ENCODE measurements at places on chromosomes 6 and 20.

- peak; percentile 45 for DNase-seq
Measured at GRCh38 chr20:12012241-12013222, 94.8 kb downstream of the BTBD3 start.

DNA sequence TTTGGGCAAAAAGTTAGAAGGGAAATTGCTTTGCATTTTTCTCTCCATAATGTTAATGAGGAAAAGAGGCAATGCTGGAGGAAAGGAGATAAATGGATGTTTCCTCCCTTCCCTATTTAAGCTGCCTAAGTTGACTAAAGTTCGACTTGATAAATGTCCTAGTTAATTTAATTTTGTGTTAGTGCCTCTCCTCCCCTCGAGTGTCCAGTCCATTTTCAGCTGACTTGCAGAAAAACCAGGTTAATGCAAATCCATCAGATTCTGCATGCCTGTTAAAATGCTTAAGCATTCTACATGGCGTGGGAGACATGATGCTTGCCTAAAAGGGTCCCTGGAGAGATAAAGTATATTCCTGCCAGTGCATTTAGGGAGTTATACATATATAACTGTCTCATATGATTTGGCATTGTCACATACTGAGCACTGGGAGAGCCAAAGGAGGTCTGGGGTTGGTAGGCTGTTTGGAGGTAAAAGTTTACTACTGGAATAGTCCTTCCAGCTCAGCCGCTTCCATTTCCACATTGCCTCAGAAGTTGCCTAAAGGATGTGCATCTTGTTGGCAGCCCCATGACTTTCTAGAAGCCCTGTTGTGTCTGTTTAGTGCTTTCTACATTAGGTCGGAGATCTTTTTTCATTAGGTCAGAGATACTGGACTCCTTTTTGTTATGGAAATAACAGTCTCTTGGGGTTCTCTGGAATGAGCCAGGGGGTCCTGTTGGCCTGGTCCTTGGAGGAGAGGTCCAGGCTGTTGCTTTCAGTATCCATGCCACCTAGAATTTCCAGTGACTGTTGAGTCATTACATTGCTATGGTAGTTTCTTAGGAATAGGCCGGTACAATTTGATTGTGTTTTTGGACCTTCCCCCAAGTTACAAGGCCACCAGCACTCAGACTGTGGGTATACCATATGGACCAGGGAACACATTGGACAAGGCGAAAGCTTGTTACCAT, 30.4 kb downstream of the JARID2 start:
- no peak for DNase-seq

- peak; percentile 66 for DNase-seq
Measured at GRCh38 chr6:41306187-41306854, 19.8 kb upstream of the TREM1 start.

GRCh38 chr20:2301164-2301622, 5.4 kb downstream of the TGM3 start:
- no peak for DNase-seq

DNA sequence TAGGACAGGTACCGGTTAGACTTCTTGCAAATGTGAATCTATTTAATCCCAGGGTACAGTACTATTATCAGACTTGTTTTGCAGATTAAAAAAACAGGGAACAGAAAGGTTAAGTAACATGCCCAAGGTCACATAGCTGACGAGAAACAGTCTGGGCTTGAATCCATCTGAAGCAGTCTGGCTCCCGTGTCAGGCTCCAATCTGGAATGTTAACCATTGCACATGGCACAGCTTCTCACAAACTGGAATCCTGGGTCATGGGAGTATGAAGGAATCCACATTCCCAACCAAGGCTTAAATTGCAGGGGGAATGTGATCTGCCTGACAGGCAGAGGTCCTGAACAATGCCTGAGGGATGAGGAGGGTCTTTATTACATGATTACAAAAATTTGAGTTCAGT, 187.5 kb upstream of the SPTLC3 start:
- no peak for DNase-seq

DNA sequence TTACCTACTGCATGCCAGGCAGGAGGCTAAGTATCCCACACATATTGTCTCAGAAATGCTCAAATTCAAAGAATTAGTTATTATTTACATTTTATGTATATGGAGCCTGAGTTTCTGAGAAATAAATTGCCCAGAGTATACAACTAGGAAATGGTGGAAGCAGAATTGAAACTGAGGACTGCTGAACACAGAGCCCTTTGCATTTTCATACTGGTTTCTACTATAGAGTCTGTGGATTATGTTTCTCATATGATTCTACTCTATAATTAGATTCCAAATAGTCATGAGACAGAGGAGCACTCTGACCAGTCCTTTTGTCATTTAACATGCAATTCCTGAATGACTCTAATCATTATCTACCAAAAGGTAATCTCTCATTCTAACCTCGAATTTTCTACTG, 254.3 kb downstream of the LMBRD1 start:
- DNase-seq = no peak

- no peak for DNase-seq
Measured at GRCh38 chr6:108165714-108166663, at the start of gene NR2E1. Gene NR2E1, plus strand, starts transcription at chr6:108166022. Its CDS starts 744 bp downstream, at chr6:108166766.

DNA sequence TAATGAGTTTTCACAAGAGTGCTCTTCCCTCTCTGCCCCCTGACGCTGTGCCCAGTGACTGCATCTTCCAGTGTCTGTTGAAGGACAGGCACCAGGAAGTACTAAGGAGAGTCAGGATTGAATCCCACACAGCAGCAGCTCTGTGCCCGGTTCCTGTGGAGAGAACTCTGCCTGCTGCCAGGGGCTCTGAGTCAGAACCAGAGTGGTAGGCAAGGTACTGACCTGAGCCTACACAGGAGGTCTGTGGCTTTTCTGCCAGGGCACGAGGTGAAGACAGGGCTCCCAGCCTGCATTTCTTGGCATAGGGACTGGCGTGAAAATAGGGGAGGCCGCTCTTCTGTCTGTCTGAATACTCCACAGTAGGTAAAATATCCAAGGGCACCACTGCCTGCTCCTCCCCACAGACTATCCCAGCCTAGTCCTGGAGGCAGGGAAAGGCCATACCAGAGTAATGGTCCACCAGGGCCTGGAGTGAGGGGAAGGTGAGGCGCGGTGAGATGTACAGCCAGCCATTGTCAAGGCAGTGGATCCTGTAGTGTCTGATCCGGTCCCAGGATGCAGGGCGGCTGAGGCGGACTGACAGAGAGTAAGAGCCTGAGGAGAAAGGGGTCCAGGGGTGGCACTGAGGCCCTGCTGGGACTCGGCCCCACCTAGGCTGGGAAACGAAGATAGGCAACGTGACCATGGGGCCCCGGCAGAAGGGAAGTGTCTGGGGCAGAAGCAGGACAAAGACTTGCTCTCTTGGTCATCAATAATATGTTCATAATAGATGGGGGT, 9.4 kb downstream of the RAB5IF start:
- DNase-seq = no peak

DNA sequence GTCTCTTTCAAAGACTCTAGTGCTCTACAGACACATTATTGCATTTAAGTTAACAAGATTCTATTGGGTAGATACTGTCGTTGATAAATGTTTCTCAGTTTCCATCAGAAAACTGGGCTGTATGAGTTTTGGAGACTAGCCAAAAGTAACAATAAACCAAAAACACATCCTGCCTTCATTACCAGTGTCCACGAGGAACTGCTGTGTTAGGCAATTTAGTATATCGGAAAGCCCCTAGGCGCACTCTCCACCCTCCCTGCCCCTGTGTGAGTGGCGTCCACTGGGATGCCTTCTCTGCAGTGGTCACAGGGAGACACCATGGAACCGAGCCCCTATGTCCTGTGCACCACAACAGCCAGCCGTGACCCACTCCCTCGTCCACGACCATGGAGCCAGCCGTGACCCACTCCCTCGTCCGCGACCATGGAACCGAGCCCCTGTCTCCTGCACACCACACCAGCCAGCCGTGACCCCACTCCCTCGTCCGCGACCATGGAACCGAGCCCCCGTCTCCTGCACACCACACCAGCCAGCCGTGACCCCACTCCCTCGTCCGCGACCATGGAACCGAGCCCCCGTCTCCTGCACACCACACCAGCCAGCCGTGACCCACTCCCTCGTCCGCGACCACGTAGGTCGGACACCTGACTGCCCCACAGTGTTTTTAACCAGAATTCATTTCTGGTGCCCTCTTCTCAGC, 35.3 kb downstream of the DLL1 start:
- no peak for DNase-seq

DNA sequence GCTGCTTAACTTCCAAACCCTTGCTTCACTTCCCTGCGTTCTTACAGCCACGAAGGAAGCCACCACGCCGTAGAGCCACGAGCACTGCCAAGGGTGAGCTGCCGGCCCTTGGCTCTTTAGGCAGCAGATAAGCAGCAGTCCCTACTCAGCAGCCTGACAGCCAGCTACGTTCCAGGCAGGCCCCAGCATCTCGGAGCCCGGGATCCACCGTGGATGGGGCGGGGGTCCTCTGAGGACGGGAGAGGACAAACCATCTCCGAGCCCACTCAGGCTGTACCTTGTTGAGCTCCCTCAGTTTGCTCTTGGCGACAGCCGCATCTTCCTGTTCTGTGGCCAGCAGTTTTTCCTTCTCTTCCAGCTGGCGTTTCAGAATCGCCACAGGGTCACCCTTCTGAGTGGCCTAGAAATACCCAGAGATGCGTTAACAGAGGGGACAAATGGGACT, 40.5 kb downstream of the RRBP1 start:
- DNase-seq = no peak

GRCh38 chr6:3965071-3965718, 113.7 kb downstream of the FAM217A start:
- DNase-seq = no peak

DNA sequence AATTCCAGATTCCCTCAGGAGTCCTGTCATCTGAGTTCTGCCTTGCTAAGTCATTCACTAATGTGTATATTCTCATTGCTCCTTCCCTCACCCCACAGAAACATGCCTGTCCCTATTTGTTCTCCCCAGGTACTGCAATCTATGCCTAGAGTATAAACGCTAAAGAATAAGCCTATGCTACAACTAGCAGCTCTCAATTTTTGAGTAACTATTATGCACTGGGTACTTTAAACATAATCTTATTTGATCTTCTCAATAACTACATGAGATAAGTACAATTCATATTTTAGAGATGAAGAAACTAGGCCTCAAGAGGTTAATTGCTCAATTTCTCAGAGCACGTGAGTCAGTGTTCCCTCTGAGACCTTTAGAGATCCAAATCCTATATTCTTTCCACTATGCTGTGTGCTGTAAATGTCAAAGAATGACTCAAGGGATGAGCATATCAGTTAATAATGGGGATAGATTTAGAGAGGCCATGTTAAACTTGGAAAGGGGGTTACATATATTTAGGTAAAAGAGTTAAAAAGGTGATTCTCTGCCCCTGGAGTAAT, 423.8 kb upstream of the ADGRB3 start:
- DNase-seq = no peak

DNA sequence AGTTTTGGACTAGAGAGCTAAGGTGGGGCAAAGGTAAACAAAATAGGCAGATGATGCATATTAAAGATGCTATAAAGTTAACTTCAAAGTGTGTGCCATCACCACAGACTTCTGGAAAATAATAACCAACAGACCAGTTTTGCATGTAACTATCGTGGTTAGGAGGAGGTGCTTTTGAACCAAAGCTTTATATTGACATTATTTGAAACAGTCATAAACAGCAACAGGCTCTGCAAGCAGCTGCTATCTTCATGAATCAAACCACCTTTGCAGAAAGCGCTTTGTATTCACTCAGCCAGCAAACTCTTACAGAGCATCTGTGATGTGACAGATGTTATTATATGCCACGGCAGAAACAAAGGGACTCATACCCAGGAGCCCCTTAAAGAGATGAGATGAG, 81.9 kb downstream of the CRYBG1 start:
- DNase-seq = no peak

- peak; percentile 34 for DNase-seq
Measured at GRCh38 chr20:62838128-62838891, 21.5 kb downstream of the COL9A3 start.

DNA sequence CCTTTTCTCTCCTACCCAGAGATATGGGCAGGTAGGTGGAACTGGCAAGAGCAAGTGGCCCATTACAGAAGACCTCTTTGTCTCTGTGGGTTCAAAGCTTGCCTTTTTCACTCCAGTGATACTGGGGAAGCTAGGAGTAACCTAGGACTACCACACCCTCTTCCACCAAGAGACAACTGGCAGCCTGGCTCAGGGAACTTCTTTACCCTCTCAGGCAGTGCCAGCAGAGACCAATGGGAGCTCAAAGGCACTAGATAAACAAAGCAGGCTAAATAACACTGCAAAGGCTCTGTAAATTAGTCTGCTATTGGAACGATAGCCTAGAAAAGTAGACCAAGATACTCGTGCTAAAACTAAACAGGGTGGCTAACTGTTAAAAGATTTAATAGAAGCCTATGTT, 32.1 kb downstream of the ATRN start:
- no peak for DNase-seq

GRCh38 chr20:24778585-24779031, 170.5 kb upstream of the CST7 start:
- no peak for DNase-seq

GRCh38 chr6:117592983-117593759, 9.1 kb downstream of the GOPC start:
- DNase-seq = no peak

- DNase-seq = peak; percentile 32
Measured at GRCh38 chr20:25230166-25230831, 17.6 kb upstream of the PYGB start.

GRCh38 chr6:82534876-82535275, 171.3 kb downstream of the TPBG start:
- DNase-seq = no peak

DNA sequence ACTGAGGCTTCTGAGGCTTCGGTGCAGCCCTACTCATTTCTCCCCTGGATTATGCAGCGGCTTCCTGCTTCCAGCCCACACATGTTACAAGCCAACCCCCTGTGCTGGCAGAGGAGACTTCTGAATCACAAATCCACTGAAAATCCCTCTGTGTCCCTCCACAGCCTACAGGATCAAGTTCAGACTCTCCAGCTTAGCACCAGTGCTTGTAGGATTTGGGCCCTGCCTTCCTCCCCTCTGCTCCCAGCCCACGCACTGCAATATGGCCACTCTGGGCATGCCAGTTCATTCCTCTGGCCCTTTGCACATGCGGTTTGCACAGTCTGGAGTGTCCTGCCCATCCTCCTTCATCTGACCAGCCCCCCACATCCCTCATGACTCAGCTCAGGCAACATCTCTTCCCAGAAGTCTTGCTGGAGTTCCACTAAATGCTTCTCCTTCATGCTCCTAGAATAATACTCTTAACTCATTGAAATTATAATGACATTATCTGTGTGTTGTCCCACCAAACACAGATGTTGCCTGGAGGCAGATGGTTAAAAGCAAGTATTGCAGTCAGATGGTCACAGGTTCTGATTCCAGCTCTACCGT, 15.9 kb upstream of the MDGA1 start:
- no peak for DNase-seq

All from NCI-H2081 (cell line).